Stimulated activated CD8-positive, alpha-beta memory T cell treated with anti-CD3 and anti-CD28 coated beads, Interleukin-7, amount 100 ng/mL, for 4 hours (primary cell): ENCODE measurements at places on chromosomes 12 and 14.

DNA sequence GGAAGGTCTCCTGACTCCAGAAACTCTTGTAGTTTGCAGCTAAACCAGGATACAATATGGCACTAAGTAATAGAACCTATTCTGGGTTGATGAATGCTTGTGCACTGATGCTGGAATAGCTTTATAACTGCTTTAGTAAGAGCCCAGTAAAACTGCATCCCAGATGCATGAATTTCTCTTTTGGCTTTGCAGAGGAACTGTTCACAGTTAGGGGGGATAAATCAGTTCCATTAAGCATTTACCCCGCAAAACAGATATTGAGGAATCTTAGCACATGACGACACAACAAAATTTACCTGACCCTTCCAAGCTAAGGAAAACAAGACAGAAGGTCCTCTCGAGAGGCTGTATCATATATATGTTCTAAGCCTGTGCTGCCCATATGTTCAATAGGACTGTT lies 457.4 kb downstream of the FOXG1 start:
- no peak for DNase-seq

DNA sequence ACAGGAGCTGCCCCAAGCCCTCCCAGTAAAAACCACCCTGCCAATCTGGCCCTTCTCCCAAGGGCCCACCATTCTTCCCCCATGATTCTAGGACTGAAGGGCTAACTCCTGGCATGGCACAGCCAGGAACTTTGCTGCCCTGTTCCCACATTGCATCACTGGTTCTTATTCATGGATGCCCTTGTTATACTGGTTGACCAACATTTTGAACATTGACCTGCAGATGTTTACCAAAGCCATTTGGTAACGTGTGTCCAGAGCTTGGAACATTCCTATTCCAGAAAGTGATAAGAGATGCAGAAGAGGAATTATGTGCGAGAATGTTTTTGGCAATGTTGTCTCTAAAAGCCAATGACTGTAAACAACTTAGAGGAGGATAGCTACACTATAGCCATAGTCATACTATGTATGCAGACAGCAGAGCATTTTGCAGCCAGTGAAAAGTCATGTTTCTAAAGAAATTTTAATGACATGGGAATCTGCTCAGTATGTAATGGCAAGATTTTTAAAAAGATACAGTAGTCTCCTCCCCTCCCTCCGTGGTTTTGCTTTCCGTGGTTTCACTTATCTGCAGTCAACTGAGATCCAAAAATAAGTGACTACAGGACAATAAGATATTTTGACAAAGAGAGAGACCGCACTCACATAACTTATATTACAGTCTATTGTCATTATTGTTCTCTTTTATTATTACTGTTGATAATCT lies 108.8 kb downstream of the DAAM1 start:
- no peak for DNase-seq

GRCh38 chr14:102387086-102387485 lies 24.3 kb downstream of the TECPR2 start:
- DNase-seq: no peak

DNA sequence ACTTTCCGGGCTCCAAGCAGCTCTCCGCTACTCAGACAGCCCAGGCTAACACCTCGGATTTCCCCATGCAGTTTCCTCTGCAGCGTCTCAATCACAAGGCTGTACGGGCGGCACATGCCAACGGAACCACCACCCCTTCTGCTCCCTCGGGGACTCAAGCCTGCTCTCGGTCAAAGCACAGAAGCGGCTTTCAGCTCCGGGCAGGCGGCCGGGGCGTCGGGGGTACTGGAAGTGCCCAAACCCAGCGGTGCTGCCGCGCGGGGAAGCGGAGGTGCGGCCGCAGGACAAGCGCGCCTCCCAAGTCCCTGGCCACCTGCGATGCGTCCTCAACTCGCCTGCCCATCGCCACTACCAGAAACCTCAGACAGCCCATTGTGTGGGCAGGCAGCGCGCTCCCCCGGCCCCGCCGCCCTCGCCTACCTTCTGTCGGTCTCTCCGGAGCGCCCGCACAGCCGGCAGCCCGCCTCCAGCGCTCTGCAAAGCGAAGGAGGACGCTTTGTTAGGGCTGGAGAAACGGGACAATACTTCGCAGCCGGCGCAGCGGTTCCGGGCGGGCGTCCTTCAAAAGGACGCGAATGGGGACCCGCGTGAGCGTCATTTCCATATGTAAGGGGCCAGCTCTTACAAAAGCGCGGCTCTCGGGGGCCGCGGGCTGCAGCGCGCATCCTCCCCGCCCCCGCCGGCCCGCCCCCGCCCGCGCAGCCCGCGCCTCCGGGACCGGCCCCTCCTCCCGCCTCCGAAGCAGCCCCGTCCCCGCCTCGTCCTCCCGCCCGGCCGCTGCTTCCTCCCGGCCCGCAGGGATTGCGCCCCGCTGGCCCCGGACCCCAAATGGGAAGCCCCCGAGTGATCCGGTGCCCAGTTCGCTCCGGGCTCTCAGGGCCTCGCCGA lies 674 bp downstream of the NIN start:
- peak; percentile 69 for DNase-seq

- DNase-seq: no peak
Observed at GRCh38 chr12:115752156-115752555, 525.3 kb downstream of the MED13L start.

DNA sequence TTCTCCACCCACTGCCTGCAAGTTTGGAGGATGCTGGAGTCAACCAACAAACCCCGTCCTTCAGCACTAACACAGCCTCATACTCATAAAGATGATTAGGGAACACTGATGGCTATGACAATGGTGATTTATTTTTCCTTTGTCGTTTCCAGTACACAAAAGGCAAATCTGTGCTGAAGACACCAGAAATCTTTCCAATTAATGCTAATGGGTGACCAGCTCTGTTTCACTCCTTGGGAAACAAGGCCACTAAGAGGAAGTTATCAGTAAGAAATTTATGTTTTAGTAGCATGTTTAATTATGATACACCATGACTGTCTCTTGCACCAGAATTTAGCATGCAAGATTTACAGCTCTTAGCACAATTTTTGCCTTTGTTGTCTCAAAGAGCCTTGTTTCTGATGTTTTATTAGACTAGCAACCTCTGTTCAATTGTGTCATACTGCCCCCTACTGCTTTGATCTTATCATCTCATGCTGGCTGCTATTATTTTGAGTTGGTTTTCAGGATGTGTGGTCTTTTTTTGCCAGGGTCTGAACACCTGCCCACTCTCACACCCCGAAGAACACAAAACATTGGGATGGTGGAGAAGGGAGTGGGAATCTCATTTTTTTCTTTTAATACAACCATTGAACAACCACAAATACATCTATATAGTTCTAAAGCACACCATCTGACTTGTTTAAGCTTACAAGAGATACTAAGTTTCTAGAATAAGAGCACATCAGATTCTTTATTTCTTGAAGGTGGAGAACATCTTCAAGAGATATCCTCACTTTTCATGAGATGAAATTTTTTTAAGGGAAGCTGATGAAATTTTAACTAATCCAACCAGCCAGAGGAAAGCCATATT lies 160.9 kb downstream of the SPTSSA start:
- no peak for DNase-seq

- DNase-seq: no peak
Observed at GRCh38 chr12:50541139-50541538, 36.4 kb downstream of the DIP2B start.

- DNase-seq: no peak
Observed at GRCh38 chr14:63904724-63905123, 51.9 kb downstream of the SYNE2 start.

GRCh38 chr12:32681272-32681671 lies 2.2 kb downstream of the DNM1L start:
- no peak for DNase-seq

- no peak for DNase-seq
Observed at GRCh38 chr12:120413901-120414695, 23.8 kb upstream of the COX6A1 start.

- DNase-seq: no peak
Observed at GRCh38 chr12:3295646-3296408, 195.2 kb upstream of the PRMT8 start.

- no peak for DNase-seq
Observed at GRCh38 chr12:19387161-19387560, 52.1 kb upstream of the AEBP2 start.

DNA sequence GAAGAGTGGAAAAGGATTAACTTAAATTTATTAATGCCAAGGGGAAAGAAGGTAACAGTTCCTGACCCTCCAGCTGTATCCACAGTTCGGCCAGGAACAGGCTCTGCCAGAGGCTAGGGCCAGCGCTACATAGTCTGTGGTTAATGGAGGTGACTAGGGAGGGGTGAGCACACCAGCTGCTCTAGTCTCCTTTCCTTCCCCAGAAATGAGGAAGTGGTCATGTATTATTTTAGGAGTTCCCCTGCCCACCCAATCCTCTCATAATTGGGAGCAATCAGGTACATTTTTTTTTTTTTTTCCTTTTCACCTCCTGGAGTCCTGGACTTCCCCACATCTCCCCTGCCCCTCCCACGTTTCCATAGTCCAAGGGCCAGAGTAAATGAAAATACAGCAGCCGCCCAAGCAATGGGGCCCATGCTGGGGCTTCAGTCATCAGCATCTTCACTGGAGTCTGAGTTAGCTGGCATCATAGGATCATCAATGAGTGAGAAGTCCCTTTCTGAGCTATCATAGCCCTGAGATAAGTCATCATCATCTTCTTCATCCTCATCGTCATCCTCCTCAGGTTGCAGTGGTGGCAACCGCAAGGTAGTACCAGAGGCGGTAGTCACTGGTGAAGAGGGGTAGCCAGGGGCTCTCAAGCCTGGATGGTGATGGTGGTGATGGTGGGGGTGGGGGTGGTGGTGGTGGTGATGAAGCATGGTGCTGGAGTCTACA lies 1.5 kb upstream of the SUPT16H start:
- DNase-seq: no peak

GRCh38 chr12:82609234-82609914 lies 77.3 kb upstream of the TMTC2 start:
- no peak for DNase-seq

- DNase-seq: no peak
Observed at GRCh38 chr12:75970310-75970709, 61.3 kb downstream of the PHLDA1 start.

DNA sequence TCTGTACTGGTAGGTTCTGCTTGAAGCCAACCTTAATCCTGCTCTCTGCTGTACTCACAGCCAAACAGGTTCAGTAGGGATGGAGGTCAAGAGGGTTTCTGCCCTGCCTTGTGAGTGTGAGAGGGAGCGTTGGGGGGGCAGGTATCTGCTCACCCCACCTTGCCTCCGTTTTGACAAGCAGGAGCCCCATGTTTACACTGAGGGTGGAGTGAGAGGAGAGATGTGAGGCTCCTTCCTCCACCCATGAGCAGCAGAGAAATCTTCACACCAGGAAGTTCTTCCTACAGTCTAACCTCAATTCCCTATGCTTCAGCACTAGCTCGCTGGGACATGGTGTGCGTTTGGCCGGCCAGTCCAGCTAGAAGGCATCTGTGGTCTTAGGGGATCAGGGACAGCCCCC lies 4.2 kb downstream of the KRT80 start:
- no peak for DNase-seq

DNA sequence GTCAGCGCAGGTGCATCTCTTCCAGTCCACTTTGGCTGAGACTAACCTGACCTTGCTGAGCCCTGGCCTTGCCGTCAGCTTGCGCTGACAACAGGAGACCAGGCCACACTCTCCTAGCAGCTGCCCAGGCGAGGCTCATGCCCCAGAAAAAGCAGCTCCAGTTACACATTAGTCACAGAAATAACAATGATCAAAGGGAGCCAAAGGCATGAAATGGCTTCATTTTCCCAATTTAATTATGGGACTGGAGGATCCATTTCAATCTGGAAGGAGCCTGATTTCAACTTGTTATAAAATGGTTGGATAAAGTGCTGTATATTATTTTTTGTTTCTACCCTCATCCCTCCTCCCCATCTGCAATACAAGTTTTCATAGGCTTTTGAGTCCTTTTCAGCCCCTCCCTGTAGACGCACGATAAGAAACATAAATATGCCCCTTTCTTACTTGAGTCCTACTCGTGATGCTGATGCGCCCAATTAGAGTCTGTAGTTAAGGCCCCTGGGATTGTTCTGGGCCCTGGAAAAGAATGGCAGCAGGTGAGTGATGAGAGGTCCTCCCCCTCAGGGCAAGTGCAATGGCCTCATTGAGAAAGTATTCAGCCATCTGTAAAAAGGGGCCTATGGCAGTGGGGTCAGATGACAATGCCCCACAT lies 376.0 kb downstream of the C12orf75 start:
- no peak for DNase-seq

DNA sequence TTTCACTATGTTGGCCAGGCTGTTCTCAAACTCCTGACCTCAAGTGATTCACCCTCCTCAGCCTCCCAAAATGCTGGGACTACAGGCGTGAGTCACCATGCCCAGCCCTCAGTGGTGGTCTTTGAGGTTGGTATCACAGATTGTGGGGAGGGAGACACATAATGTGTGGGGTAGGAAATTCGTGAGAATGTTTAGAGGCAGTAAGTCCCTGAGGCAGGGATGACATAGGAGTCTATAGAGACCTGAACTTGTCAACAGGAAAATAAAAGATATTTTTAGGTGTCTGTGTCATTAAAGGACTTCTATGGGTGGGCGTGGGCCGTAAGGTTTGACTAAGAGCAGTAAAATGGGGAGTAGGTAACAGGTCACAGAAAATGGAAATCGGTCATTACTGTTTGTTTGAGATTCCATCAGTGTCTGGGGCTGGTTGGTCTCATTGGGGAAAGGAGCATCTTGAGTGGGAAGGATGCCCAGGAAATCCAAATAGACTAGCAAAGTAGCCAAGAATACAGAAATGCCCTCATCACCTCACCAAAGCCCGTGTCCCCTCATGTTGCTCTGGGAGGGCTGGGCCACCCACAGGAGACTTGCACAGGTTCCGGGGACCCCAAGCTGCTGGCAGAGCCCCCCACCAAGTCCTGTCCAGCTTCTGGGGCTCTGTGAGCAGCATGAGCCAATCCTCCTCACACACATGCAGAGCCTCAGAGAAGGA lies 63.6 kb upstream of the BCL2L14 start:
- peak; percentile 67 for DNase-seq

DNA sequence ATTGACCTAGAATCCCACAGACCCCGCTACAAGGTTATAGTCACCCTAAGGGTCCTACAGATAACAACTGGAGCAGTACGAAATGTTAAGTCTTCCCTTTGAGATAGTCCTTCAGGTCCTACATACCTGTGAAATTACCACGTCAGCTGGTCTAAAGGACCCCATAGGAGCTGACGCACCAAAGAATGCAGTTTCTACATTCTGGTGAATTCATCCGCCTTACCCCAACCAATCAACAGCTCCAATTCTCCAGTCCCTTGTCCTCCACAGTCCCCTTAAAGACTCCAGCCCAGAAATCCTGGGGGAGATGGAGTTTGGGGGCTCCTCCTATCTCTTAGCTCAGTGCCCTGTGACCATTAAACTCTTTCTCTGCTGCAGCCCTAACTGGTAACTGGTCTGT lies 36.2 kb upstream of the PRMT8 start:
- no peak for DNase-seq

DNA sequence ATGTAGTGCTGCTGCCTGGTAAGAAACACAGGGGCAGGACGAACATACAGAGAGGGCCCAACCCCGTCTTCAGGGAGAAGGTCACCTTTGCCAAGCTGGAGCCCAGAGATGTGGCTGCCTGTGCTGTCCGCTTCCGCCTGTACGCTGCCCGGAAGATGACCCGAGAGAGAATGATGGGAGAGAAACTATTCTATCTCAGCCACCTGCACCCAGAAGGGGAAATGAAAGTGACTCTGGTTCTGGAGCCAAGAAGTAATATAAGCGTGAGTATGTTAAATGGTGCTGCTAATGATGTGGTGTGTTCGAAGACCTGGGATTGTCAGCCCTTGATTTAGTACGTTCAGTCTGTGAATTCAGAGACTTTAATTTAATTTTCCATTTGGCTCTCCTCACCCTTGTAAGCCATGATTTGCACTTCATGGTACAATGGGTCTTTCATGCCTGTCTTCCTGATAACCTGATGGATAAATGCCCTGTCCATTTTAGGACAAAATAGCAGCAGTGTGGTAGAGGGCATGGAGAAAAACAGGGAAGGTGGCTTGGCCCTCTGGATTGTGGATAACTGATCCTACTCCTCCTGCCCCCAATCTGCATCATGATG lies 318.9 kb downstream of the SNAPC1 start:
- no peak for DNase-seq
